Central memory CD4-positive, alpha-beta T cell (primary cell): ENCODE measurements at places on chromosomes 7 and 10.

GRCh38 chr7:8818406-8818805 lies 385.0 kb downstream of the NXPH1 start:
- DNase-seq, result no peak

DNA sequence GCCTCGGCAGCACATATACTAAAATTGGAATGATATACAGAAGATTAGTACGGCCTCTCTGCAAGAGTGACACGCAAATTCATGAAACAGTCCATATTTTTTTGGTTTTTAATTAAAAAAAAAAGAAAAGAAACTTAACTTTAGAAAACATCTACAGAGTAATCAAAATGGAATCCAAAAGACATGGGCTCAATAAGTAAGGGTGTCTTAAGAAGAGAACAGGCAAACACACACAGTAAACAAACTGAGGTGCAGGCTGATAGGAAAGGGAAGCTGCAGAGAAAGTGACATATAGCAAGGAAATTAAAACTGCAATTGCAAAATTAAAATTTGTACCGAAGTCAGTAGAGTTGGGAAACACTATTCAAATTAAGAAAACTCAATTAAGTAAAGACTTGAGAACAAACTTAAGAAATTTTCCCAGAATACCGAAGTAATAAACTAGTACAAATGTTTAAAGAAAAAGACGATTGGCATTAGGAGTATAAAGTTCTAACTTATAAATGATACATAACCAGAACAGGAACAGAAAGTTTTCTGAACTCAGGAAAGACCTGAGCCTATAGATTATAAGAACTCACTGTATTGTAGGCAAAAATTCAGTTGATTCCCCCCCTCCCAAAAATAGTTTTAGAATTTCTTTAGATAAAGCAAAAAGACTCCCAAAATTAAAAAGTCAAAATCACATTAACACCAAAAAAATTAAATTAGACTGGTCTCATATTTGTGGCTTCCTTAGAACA lies 16.3 kb downstream of the MTPN start:
- no peak for DNase-seq

DNA sequence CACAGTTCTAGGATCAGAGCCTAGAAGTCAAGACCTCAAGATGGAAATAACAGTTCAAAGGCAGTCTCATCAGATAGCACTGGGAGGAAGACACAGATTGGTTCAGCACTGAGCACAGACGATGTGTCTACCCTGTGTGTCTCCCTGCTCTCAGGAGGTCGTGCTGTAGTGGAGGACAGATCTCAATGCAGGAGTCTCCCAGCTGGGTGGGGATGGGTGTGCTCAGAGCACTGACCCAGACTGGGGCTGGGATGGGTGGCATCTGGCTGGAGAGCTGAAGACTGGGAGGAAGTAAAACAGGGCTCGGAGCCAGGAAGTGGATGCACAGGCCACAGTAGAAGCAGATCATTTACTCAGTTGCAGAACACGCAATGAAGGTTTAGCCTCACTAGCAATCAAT lies 69.5 kb upstream of the GDF10 start:
- DNase-seq, result no peak

GRCh38 chr7:82167558-82168314 lies 275.8 kb downstream of the CACNA2D1 start:
- DNase-seq, result no peak

DNA sequence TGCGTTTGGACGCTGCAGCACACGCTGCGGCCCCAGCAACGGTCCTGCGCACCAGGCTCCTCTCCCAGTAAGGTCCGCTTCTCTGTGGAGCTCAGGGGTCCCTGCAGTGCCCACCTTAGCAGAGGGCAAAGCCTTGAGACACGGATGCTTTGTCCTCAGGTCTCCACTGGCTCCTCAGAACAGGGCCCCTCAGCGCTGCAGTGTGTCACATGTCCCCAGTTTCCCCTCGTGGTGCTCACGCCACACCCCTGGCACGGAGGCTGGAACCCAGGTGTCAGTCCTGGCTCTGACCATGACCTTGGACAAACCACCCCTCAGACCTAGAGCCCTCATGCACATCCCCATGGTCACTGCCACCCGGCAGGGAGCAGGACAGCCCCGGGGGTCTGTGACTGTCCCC lies 19.9 kb upstream of the GPER1 start:
- no peak for DNase-seq
